ENCODE measurements at places on chromosomes 2 and 18. TPM values are rescaled to one million over a fixed set of nuclear protein-coding genes. Genes with fewer than 3 reads are reported as not detected.

DNA sequence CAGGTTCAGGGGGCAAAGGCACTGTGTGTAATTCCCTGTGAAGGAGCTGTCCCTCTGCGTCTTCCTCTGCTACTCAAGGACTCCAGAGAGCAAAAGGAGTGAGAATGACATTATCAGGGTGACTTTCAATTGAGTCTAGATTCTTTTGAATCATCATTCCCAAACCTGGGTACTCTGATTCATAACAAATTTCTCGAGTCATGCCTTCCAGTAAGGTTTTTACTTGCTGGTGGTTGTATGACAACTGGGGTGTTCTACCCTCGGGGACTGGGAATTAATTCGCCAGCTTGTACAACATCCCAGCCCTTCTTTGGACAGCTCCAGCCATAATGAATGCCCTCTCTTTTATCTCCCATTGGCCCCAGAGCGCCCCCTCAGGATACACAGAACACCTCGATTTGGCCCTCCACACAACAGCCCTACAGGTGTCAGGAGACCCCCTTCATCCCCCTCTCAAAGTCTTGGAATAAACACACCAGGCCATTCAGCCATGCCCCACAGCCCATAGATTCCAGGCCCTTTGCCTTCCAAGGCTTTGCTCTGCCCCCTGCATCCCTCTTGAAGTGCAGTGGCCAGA, 254.5 kb downstream of the KLHL29 start:
- no peak for DNase-seq

- DNase-seq = no peak
Measured at GRCh38 chr2:6343076-6343475, 522.6 kb downstream of the CMPK2 start.

- DNase-seq = peak; percentile 100
Measured at GRCh38 chr2:9205963-9206948, at the start of gene ASAP2. Gene ASAP2 (plus strand): TSS chr2:9206812. CDS start chr2:9207105, 293 bp downstream.

DNA sequence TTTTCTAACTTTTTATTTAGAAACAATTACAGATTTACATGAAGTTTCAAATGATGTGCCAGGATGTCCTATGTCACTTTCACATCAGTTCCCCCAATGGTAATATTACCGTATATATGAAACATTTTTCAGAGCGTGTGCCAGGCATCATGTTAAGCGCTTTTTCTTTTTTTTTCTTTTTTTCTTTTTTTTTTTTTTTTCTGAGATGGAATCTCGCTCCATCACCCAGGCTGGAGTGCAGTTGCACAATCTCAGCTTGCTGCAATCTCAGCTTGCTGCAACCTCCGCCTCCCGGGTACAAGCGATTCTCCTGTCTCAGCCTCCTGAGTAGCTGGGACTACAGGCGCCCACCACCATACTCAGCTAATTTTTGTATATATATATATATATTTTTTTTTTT, 5.6 kb upstream of the PPP4R1 start:
- no peak for DNase-seq

- peak; percentile 75 for DNase-seq
Measured at GRCh38 chr2:10242998-10243925, 59.4 kb upstream of the HPCAL1 start.

GRCh38 chr2:212282671-212283261, 255.8 kb downstream of the ERBB4 start:
- DNase-seq = no peak

The RAMP1 gene
- 4.4 TPM for total RNA-seq

The YWHAQ gene
- total RNA-seq = 242 TPM

- DNase-seq = no peak
Measured at GRCh38 chr2:150042500-150043171, 444.8 kb downstream of the RND3 start.

The NMS gene
- not detected for total RNA-seq

DNA sequence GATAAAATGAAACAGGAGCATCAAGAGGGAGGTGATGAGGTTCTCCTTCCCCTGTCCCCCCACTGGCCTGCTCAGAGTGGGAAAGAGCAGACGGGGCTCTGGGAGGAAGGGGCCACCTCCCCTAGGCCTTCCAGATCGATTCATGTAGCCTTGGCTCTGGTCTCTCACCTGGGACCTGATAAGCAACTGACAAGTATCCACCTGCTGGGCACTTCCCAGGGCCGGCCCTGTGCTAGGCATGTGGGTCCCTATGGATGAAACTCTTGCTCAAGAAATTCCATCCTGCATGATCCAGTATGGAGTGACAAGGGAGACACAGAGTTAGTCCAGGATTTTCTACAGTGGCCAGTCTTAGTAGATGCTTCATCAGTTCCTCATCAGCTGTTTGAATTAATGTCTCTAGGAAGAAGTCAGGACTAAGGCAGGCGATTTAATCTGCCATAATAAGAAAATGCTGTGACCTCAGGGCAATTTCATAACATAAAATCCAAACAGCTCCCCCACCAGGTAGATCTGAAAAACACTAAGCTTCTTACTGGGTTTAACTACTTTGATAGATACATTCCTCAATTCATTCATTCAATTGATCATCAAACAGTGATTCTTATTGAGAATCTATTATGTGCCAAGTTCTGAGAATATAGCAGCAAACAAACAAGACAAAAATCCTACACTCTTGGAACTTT, 44.7 kb upstream of the ZFP36L2 start:
- no peak for DNase-seq
